Kidney glomerular epithelial cell (primary cell): ENCODE measurements at places on chromosomes 4 and X.

DNA sequence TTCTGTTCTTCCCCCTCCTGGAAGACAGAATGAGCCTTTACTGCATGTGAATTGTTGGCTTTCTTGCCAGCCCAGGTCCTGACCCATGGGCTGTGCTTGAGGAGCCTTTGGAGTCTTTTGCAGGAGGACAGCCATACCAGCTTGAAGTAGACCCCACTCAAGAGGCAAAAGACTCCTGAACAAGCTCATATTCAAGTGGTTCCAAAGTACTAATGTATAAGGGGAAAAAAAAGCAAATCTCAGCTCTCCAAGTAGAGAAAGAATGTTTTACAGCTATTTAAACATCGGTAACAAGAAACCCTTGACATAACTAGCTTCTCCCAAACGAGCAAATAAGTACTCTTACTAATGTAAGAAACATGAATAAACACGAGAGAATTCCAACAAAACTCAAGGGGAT is 174.9 kb upstream of the MXRA5 start:
- DNase-seq, result no peak

- DNase-seq, result no peak
Measured at GRCh38 chr4:98656443-98656842, 2.0 kb downstream of the TSPAN5 start.

DNA sequence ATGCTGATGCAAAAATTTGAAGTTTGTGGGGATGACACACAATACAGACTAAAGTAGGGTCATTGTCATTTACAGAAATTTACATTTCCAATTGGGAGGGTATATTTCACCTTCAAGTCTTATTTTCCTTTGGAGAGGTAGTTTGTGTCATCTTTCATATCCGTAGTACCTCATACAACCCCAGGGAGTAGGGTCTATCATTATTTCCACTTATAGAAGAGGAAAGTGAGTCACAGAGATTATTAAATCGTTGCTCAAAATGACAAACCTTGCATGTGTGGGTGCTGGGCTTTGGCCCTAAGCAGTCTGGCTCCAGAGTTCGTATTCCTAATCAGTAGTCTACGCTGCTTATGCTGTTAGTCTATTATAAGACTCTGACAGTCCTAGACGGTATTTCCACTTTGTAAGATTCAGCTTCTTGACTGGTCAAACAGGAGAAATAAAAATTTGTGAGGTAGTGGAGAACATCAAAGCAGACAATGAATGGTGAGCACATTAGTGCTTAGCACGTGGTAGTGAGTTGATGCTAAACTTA is 516.5 kb downstream of the PCDH7 start:
- no peak for DNase-seq

GRCh38 chr4:40402556-40402955 is 67.4 kb downstream of the CHRNA9 start:
- DNase-seq, result no peak

DNA sequence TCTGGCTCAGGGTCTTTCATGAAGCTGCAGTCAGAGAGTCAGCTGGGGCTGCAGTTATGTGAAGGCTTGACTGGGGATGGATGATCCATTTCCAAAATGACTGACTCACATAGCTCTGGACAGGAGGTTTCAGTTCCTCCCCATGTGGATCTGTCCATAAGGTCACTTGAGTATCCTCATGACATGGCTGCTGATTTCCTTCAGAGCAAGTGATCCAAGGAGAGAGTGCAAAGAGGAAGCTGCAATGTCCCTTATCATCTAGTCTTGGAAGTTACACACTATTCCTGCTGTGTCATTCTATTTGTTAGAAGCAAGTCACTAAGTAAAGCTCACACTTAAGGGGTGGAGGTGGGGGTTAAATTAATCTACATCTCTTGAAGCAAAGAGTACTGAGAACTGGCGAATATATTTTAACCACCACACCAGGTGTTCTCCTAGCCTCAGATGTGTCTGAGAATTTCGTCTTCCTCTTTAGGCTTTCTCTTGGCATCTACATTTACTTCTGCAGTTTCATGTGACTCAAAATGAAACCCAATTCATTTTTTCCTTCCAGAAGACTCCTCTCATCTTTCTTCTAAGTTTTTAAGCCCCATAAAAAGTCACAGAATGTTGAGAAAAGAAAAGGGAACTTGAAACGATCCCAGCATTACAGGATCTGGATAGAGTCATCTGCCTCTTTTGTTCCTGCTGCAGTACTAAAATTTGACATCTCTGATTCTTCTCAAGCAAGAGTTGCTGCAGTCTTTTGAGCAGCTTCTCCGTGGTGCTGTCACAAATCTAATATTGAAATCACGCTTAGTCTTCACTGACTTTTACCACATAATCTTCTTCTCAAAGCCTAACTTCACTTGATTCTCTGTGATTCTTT is 3.8 kb upstream of the GRPR start:
- no peak for DNase-seq

- no peak for DNase-seq
Measured at GRCh38 chr4:140740422-140740821, 15.8 kb downstream of the TBC1D9 start.

- no peak for DNase-seq
Measured at GRCh38 chr4:168722391-168722790, 225.5 kb downstream of the PALLD start.

GRCh38 chr4:21290562-21290961 is 590.3 kb downstream of the PACRGL start:
- no peak for DNase-seq

GRCh38 chr4:129978315-129978714 is 882.4 kb downstream of the C4orf33 start:
- DNase-seq, result no peak

DNA sequence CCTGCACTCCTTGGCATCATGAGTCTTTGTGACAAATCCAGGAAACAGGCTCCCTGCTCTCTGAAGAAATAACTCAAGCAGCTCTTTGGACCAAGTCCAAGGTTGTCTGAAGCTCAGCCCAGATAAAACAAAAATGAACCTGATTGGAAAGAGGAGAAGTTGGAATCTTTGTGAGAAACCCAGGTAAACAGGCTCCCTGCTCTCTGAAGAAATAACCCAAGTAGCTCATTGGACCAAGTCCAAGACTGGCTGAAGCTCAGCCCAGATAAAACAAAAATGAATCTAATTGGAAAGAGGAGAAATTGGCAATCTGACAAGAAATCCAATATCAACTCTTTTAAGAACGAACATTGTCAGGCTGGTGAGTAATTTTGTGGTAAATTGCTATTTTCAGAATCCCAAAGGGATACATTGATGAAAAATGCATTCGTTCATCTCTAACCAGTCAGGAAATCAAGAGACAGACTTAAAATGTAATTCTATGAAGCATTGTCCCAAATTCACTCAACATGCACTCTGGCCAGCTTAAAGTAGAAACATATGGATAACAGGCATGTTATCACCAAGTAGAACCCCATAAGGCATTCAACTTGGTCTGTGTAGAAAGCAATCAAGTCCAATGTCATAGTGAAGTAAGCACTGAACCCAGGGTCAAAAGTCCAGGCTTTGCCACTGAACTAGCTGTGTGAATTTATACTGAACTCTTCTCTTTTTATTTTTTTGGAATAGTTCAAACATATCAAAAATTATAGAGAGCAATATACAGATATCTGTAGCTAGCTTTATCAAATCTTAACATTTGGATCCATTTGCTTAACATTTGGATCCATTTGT is 16.8 kb upstream of the NFXL1 start:
- no peak for DNase-seq
